Astrocyte (in vitro differentiated cells and primary cell): ENCODE measurements at places on chromosomes 2 and 18. TPM values are rescaled to one million over a fixed set of nuclear protein-coding genes. Genes with fewer than 3 reads are reported as not detected.

PSMA8 gene
- not detected in 2 replicates for total RNA-seq

SLC5A7 gene
- 0.05 TPM in 1 of 2 replicates, not detected in the other for total RNA-seq

GRCh38 chr18:34659579-34660517 lies 50.2 kb upstream of the DTNA start:
- DNase-seq: peak; percentile 95

DNA sequence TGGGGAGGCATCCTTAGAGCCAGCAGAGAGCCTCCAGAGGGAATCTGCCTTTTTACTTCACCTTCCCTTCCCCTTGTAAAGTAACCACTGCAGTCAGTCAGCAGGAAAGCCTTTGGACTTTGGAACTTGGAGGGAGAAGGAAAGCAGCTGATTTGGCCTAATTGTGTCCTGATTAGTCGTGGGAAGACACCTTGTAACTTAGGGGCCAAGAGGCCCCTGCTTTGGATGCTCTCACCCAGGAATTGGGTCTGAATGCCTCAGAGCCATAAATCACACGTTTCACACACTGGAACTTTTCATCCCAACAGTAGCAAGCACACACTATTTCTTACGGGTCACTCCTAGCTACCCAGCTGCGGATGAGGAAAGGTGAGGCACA lies 81.0 kb upstream of the PPM1B start:
- no peak for DNase-seq

DNA sequence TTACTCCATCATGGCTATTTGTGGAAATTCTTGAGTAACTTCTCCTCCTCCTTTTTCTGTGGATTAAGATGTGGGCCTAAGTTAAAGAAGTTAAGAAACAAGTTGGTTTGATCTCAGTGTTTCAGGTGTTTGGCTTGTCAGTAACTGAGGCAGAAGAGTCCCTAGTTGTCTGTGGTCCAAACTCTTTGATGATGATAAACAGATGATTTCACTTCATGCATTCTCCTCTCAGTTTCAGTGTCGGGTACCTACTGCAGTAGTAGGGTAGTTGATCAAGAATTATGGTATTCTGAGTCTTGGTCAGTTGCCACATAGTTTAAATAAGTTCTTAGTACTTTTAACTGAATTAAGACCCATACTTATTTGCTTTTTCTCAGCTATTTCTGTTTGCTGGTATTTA lies 85.6 kb downstream of the NCOA1 start:
- DNase-seq: no peak

- DNase-seq: no peak
These were observed 178.1 kb downstream of the FAM210A start for GRCh38 chr18:13548106-13548819.

DNA sequence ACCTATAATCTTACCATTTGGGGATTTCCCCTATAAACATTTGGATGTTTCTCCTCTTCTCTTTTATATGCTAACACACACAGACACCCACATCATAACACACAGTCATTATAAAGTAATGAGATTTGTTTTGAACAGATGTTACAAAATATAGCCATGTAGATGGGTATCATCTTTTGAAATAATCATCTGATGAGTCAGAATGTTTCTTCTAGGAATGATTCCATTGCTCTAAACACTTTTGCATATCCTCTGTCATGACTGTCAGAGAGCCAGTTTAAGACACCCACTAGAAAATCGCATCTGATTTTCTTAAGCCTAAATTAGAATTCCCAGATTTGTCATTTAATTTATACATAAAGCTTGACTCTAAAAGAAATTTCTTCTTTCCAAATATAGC lies 442.6 kb downstream of the CMPK2 start:
- DNase-seq: peak; percentile 24

- no peak for DNase-seq
These were observed 26.9 kb upstream of the COL6A3 start for GRCh38 chr2:237440819-237441281.

GRCh38 chr18:36582988-36583745 lies 245.6 kb downstream of the TPGS2 start:
- DNase-seq: no peak

GRCh38 chr2:237434866-237435311 lies 20.9 kb upstream of the COL6A3 start:
- peak; percentile 91 for DNase-seq

GRCh38 chr18:10558243-10558966 lies 32.6 kb downstream of the NAPG start:
- no peak for DNase-seq

DNA sequence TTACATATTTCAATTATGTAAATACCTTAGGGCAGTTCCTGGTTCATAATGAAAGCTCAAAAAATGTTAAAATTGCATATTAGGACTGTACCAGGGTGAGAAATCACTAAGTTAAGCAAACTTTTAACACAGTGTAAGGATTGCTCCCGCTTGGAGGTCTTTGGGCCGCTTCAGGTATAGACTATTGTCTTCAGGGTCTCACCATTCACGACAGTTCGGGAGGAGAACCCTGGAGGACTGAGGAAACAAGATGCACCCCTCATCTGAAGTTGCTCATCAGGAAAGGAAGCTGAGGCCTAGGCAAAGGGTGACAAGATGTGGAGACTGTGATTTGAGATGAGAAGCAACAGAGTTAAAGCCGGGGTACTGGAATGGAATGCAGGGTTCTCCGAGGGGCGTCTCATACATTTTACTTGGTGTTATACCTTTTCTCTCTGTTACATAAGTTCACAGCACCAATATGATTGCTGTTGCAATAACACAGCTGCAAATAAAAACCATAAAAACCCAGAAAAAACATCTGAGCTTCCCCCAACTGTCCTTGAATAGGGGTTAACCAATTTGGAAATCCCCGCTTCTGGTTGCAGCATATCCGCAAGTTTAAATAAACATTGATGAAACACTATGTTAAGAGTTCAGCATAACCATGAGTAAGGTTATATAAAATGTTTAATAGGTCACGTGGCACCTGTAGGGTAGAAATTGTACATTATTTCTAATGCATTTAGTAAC lies 40.1 kb downstream of the FBXO48 start:
- no peak for DNase-seq
